ENCODE measurements at places on chromosomes 2 and 18.
A peak's percentile ranks its signal among the peaks of the same experiment; 100 is the strongest.

GRCh38 chr2:136310797-136311603 is 193.1 kb upstream of the CXCR4 start:
- DNase-seq = no peak

- DNase-seq = no peak
These were observed 65.2 kb upstream of the RNF152 start for GRCh38 chr18:61957801-61958516.

DNA sequence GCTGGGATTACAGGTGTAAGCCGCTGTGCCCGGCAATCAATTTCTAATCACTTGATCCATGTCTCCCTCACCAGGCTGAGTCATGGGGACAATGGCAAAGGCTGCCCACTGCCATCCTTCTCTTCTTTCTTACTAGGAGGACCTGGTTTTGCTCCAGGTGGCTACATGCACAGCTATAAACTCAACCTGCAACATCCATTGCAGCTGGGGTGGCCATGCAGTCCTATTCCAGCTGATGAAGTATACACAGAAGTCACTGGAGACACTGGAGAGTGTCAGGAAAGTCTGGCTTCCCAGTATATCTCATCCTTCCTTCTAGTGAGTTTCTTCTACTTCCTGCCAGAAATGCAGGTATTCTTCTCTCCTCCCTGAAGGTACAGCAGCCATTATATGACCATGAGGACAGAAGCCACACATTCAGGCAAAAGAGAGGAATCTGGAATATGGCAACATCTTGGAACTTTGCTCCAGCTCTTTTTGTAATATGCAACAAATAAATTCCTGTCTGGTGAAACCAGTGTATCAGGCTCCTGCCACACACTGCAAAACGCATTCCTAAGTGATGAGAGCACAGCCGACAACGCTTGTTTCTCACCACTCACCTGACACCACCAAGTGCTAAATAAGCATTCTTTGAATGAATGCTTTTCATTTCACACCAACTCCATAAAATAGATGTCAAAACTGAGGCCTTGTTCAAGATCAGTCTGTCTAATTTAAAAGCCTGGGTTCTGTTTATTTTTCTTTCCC is 32.3 kb downstream of the SCTR start:
- peak; percentile 54 for DNase-seq

- no peak for DNase-seq
These were observed 90.1 kb upstream of the ARL5A start for GRCh38 chr2:151918308-151918707.

DNA sequence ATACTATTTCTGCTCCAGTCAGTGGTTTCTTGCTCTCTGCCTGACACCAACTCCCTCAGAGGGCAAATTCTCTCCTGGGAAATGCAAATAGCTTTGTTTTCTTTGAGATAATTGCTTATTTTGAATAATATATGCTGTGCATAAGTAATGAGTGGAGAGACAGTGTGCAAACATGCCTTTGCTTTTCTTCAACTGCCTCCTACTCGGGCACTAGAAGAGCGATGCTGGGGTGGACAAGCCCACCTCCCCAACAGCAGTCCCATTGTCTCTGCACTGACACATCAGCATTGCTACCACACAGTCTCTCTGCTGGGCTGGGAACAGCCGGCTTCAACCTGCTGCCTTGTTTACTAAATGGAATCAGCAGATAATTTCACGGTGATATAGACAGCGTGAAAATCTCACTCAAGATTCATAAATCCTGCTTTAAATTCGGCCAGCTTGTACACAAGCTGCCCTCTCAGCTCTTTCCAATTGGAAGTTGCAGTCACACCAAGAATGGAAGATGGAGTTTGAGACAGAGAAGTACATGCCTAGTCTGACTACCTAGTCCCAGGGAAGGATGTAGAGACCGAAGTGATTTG is 694.5 kb downstream of the TDRD15 start:
- DNase-seq = no peak

GRCh38 chr2:115303-115702 is 69.0 kb upstream of the FAM110C start:
- no peak for DNase-seq

DNA sequence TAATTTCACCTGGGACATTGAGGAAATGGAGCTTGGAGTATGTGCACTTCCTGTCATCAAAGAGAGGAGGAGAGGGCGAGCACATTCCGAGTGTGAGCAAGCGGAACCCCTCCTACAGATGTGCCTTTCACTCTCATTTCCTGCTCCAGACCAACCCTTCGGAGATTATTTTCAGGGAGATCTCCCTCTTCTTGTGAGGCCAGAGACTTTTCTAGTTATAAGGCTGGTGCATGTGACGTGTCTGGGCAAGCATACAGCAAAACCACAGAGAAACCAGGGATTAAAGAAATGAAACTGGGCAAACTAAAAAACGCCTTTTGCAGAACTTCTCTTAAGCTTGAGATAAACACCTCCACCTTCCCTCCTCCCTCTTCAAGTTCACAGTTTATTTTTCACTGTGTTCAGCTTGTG is 409.2 kb upstream of the TCF4 start:
- DNase-seq = no peak

GRCh38 chr2:75321599-75321922 is 122.2 kb upstream of the TACR1 start:
- no peak for DNase-seq

- no peak for DNase-seq
These were observed 14.6 kb downstream of the RAB3GAP1 start for GRCh38 chr2:135066710-135067109.

DNA sequence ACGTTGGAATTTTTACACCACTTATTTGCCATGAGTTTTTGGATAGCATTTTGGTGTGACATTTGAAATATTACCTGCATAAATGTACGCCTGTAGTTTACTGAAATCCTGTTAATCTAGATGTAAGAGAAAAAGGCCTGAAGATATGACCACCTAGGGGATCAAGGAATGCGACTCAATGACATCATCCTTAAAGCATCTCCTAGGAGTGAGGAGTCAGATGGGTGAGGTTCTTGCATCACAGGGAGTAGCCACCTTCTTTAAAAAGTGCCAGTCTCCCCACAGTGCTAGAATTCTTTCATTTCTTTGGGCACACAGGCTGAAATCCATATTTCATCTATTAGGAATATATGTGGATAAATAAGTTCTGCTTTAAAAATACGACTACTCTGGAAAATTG is 34.5 kb downstream of the ADCYAP1 start:
- DNase-seq = no peak

- no peak for DNase-seq
These were observed 208.3 kb downstream of the NDUFA10 start for GRCh38 chr2:239816576-239817467.

- DNase-seq = no peak
These were observed 452.1 kb upstream of the ST6GAL2 start for GRCh38 chr2:107338059-107338458.

DNA sequence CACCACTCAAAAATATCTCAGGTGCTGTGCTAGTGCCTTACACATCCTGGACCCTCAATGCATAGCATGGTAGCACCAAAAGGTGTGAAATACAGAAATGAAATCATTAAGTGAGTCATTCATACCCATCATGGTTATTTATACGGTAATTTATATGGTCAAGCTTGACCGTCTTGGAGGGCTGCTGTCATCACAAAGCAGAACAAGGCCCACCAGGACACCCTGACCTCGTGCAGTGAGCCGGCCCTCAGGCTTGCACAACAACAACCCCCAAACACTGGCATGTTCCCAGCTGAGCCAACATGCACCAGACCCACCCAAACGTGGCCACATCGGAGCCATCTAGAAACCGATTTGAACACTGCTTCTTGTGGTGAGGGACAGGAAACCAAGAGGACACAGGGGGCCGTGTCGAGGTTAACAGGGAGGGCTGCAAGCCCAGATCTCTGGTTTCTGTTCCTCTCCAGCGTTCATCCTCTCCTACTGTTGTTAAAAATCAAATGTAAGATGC is 378.5 kb upstream of the ID2 start:
- no peak for DNase-seq

DNA sequence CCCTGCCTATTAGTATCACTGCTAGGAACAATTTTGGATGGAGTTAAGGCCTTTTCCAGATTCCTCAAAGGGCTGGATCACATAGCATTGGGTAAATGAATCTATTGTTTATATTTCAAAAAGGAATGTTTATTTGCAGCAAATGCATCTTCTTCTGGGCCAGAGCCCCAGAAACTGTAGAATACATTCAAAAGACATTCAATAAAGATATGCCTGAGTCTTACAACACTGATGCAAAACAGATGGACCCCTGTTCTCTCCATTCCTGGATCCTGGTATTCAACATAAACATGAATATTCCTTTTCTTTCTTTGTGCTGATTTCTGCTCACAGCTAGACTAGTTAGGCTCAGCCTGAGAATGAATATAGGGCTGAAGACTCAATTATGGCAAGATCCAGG is 227.2 kb upstream of the KLHL29 start:
- DNase-seq = no peak

- peak; percentile 41 for DNase-seq
These were observed 681 bp upstream of the ROCK2 start for GRCh38 chr2:11344956-11345677.

DNA sequence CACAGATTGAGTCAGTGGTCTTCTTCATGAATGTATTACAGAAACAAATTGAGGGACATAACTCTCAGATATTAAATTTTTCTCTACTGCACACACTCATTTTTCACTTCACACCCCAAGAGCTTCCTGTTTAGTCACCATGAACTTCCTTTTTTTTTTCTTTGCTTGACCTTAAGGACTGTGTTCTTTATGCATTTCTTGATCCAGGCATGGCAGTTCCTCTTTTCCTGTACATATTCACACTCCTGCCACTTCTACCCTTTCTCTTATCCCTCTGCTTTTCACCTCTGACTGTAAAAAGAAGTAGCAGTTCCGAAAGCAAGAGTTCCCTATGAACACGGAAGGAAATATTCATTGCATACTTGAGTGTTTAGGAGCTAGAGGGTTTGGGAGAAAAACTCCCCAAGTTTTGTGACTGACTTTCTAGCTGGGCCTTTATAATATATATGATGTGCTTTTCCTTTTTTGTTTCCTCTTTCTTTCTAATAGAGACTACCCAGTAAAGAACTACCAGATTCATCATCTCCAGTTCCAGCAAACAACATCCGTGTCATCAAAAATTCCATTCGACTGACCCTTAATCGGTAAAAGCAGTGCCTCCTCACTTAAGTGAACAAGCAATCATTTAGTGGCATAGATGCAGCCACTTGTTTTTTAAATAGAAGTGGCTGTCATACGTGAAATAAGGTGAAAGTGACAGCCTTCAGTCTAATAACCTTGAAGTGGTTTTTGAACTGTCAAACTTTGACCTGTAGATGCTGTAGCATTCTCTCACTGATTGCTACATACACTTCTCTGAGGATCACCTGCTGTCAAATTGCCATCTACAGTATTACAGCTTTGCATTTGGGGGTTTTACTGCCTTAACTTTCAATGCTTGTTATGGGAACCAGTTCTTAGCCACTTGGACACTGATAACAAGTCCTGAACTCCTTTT is 40.8 kb downstream of the PAPOLG start:
- peak; percentile 36 for DNase-seq

GRCh38 chr2:24886126-24886501 is 33.9 kb downstream of the ADCY3 start:
- no peak for DNase-seq

- no peak for DNase-seq
These were observed 112.7 kb upstream of the TACR1 start for GRCh38 chr2:75311993-75312392.

- DNase-seq = no peak
These were observed 94.8 kb upstream of the KCNJ3 start for GRCh38 chr2:154603682-154604081.

DNA sequence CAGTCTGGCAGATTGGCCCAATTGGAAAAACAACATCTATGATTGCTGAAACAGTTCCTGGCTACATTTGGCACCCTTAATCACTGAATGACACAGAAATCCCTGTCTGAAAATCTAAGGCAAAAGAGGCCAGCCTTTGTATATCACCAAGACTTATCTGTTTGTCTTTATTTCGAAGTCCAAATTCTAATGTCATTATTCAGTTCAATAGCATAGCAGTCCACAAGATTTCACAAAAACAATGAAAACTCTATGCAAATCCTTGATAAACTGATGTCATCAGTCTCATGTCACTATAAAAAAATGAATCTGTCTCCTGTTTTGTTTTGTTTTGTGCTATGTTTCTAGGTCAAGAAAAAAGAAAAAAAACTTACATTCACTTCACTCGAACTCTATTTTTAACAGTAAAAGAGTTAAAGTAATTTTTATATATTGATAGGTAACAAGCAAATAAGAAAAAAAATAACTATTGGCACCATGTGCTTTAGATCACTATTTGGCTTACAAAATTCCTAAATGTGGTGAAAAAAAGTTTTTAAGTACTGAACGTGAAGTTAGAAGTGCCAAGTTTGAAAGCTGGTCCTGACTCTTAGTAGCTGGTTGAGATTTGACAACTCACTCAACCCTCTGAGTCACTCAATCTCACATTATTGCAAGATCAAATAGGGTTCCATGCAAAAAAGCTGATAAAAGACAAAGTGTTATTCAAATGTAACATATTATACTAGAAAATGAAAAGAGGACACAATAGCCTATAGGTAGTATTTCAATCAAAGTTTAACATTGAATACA is 359.3 kb downstream of the IRS1 start:
- no peak for DNase-seq

GRCh38 chr2:197442857-197443256 is 8.0 kb upstream of the SF3B1 start:
- no peak for DNase-seq

DNA sequence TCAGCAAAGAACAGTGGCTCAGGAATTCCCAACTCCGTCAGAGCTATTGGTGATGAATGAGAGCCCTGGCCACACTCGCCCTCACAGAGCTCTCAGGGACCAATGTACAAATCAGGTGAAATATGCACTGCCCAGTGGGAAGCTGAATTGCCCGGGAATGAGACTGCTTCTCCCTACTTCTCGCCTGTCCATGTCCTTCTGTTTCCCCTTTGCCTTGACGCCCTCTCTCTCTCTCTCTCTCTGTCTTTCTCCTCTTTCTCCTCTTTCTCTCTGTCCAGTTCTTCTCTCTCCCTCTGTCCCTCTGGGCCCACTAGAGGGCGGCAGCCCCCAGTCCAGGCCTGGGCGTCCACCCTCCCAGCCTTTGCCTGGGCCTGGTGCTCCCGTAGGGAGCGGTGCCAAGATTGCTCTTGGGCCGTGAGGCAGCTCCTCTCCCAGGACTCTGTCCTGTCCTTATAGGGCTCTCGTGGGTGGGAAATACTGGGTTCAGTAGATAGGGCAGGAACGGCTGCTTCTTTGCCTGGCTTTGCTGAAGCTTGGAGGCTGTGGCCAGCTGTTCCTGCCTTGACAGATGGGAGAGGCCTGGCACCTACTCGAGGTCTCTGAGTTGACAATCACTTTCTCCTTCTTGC is 28.4 kb upstream of the PUM2 start:
- peak; percentile 26 for DNase-seq

DNA sequence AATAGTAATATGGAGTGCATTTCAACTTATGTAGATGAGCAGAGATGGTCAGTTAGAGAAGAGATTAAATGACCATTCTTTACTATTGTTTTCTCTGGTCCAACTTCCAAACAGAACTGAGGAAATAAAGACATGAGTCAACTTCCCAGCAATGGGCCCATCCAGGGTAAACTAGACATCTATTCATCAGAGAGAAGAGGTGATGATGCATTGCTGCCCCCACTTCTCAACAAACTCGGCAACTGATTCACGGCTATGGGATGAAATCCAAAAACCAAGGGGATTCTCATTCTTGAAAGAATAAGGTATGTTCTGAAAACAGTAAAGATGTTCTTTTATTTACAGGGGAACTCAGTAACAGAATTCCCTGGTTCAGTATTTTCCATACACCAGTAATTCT is 190.7 kb downstream of the RDH14 start:
- peak; percentile 53 for DNase-seq

- no peak for DNase-seq
These were observed 325.2 kb downstream of the CYP26B1 start for GRCh38 chr2:71822463-71822862.
